ENCODE measurements at places on chromosomes 5 and 9.

GRCh38 chr5:98581112-98581997 is 192.1 kb upstream of the RGMB start:
- peak; percentile 59 for DNase-seq

GRCh38 chr9:74951725-74952151 is 974 bp downstream of the C9orf40 start:
- no peak for DNase-seq

GRCh38 chr5:142831009-142831383 is 60.8 kb downstream of the ARHGAP26 start:
- DNase-seq: no peak

- no peak for DNase-seq
Measured at GRCh38 chr9:100466171-100466828, 6.6 kb upstream of the TMEFF1 start.

DNA sequence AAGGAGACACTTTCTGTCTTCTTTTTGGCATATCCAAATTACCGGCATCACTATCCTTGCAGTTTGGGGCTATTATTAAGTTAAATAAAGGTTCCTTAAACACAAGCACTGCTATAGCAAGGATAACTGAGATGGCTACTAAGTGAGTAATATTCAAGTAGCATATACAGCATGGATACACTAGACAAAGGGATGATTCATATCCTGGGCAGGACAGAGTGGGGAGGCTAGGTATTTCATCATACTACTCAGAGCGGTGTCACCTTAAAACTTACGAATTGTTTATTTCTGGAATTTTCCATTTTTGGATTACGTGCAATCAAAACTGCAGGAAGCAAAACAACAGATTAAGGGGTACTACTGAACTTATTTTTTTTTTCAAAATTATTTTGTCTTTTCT is 54.1 kb downstream of the FER start:
- DNase-seq: peak; percentile 82

DNA sequence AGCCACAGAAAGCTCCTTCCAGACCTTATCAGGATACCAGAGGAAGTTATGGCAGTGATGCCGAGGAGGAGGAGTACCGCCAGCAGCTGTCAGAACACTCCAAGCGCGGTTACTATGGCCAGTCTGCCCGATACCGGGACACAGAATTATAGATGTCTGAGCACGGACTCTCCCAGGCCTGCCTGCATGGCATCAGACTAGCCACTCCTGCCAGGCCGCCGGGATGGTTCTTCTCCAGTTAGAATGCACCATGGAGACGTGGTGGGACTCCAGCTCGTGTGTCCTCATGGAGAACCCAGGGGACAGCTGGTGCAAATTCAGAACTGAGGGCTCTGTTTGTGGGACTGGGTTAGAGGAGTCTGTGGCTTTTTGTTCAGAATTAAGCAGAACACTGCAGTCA is 70.8 kb upstream of the ENTREP1 start:
- DNase-seq: no peak

GRCh38 chr9:120379611-120380010 is 200.4 kb downstream of the CDK5RAP2 start:
- no peak for DNase-seq

GRCh38 chr9:84781931-84782866 is 112.7 kb downstream of the NTRK2 start:
- no peak for DNase-seq

DNA sequence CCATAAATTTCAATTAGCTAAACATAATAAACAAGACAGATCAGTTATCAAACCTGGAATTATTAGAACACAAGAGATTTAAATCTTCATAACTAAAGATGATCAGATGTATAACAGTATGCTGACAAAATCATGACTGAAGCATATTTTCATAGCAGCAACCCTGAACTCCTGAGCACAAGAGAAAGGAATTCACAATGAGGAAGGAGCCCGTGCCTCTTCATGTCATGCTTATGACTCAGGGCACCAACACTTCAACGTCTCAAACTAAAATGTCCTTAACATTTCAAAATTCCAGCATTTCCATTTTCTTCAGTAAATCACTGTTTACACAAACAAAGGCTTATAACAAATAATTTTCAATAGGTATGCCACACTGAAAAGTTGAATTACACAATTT is 6.7 kb downstream of the AP3B1 start:
- peak; percentile 41 for DNase-seq

- DNase-seq: peak; percentile 93
Measured at GRCh38 chr9:86604741-86605140, 250.5 kb upstream of the TUT7 start.

GRCh38 chr5:59724482-59725391 is 168.8 kb downstream of the PDE4D start:
- peak; percentile 17 for DNase-seq

DNA sequence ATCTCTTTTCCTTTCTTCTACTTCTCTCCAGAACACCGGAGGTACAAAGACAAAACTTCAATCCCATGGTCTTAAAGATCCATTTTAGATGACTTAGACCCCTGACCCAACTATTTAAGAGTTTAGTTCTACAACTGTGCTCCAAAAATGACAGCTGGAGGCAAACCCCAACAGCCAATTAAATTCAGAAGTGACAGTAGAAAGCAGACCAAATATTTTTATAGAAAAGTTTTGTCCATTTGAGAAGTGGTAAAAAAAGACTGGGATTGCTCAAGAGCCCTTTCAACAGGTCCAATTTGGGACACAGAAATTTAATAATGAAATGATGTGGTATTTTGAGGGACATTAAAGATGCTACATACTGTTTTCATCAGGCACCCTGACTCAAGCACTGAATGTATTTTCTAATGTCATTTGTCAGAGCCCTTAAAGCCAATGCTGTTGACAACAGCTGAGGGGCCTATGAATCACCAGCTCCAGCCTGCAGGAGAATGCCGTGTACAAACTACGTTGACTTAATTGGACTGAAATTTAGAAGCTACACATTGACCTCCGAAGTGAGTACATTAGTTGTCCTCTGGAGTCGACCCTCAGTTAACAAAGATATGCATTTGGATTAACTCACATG is 147.5 kb upstream of the PIK3R1 start:
- DNase-seq: peak; percentile 57

GRCh38 chr5:93342563-93343061 is 238.4 kb downstream of the NR2F1-AS1 start:
- DNase-seq: no peak

DNA sequence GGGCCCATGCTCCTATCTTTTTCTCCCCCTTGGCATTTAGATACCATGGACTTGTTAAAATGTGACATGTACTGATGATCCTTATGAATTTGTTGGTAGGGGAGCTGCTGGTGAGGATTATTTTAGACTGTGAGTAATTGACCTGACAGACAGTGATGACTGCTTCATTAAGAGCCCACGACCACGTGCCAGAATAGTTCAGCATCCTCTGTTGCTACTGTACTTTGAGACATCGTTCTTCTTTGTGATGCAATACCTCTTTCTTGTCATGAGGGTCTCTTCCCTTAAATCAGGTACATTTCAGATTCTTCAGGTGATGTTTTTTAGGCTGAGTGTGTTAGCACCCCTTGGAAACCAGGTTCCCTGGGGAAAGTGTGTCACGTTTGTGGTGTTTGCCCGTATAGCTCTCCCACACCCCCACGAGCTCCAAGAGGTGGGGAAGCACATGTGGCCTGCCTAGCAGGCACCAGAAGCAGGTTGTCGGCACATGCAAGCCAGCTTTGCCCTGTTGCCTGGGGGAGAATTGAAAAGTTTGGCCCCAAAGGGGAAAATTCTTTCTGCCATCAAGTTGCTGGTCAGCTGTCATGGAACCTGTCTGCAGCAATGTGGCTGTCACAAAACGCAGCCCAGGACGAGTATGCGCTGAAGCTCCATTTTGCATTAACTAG is 25.1 kb downstream of the QRFP start:
- no peak for DNase-seq

- no peak for DNase-seq
Measured at GRCh38 chr9:137029058-137029936, 1.3 kb upstream of the ABCA2 start.

GRCh38 chr9:93280661-93281259 is 96.8 kb downstream of the WNK2 start:
- DNase-seq: no peak

- no peak for DNase-seq
Measured at GRCh38 chr9:123851851-123852250, 78.1 kb downstream of the DENND1A start.

DNA sequence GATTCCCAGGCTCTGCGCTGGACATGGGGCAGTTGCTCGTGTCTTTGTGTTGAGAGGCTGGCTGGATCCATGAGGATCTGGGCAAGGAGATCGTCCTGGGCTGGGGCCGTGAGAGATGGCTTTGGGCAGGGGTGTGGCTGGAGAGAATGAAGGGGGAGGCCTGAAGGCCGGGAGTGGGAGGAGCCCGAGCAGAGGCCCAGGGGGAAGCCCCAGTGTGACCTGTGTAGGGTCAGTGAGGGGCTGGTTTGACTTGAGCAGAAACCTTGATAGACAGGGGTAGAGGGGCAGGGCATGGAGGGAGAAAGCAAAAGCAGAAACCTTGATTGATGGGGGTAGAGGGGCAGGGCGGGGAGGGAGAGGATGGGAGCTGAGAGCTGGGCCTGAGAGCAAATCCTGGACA is 54.4 kb upstream of the ASS1 start:
- no peak for DNase-seq

DNA sequence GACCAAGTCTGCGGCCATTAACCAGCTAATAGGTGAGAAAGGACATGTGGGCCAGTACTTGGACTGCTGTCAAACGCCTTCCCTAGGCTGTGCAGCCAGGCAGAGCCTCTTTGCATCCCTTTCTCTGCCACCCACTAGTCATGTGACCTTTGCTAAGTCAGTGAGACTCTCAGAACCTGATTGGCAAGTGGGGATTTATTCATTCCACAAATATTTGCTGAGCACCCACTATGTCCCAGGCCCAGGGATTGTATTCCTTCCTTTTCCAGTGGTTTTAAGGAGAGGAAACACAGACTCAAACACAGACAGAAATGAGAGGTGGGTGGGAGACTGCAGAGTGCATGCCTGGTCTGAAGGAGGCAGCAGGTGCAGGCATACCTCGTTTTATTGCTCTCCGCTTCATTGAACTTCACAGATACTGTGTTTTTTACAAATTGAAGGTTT is 71.6 kb upstream of the GALNT10 start:
- DNase-seq: no peak

DNA sequence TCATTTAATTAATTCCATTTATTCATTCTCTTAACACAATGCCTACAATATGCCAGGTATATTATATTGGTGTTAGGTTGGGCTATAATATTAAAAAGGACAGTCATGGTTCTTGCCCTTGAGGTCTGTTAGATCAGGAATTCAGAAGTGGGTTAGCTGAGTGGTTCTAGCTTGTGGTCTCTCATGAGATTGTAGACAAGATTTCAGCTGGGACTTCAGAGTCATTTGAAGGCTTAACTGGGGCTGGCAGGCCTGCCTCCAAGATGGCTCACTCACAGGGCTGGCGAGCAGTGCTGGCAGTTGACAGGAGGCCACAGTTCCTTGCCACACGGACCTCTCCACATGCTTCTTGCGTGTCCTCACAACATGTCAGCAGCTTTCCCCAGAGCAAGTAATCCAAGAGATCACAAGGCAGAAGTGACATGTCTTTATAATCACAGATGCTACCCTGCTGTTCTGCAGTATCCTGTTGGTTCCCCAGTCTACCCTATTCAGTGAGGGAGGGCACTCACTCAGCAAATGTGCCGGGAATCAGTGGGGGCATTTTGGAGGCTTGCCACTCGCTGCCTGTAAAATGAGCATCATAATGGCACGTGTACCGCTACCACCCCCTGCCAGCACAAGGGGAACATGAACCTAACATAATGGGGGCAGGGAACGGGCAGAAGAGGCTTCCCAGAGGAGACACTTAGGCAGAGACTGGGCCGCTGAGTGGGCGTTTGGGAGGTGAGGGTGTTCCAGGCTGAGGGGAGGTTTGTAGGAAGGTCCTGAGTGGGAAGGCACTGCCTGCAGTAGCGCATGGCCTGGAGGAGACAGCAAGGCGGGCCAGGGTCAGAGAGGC is 70.0 kb downstream of the EXOSC2 start:
- no peak for DNase-seq

- no peak for DNase-seq
Measured at GRCh38 chr5:173808079-173808808, 79.9 kb upstream of the CPEB4 start.

- DNase-seq: no peak
Measured at GRCh38 chr9:116451500-116452115, 235.5 kb upstream of the TRIM32 start.

DNA sequence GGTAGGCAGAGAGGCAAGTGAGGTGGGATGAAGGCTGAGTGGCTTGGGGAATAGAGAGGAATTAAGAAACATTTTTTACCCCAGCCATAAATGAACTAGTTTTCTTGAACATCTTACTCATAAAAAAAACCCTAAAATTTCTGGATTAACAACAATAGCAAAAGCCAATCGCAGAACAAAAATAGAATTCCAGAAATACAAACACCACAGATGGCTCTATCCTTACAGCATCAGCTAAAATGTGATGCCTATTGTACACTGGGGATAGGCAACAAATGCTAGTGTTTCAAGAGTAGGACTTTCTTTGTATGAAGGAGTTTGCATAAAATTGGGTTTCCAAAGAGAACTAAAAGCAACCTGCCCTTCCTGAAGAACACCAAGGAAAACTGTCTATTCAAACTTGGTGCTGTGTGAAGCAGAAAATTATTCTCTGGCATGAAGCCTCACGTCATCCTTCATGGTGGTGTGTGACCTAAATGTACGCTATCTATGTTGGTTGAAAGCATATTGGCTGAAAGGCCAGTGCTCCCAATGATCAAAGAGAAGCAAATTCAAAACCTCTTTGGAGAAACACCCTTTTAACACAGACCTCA is 82.9 kb downstream of the JAKMIP2 start:
- DNase-seq: no peak

DNA sequence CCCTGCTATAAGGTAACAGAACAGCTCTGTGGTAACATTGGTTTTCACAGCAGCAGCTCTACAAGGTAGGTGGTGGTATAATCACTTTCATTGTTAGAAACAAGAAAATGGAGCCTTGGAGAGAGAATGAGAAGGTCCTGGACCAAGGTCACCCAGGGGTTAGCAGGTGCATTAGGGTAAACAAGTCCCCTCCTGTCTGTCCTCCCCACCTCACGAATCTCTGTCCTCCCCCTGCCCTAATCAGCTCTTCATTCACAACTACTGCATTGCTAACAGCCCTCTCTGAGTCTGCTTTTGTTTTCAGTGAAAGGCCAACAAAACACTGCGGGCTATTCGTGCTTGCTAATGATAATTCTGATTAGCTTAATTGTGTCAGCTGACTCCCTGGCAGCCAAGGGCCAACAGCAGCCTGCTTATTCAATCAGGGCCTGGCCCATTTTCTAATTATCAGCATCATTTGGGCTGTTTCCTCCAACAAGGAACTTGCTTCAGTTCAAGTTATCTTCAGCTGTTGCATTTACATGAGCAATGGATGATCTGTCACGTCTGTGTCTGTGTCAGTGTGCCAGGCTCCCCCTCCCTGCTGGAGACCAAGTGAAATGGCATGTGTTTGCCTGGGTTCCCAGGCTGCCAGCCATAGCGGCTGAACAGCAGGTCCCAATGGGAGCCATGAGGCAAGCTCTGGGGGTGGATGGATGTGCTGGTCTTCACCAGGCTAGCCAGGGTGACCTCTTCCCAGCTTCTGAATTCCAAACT is 56.7 kb upstream of the EQTN start:
- no peak for DNase-seq

All from fibroblast of skin of left biceps (primary cell).